ENCODE measurements at places on chromosomes 13 and 19.

DNA sequence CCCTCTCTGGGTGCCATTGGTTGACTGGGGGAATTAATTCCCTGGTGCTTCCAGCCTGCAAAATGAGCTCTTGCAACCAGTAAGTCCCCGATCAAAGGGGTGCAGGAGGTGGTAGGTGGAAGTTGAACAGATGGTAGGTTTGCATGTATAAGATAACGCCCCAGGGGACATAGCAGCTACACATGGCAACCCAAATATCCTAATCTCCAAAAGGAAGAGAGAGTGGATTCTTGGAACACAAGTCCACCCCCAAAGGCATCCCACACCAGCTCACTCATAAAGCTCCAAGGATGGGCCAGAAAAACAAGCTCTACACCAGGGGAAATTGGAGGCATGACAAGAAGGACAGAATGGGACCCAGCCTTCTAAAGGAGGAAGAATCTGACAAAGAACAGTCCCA, 4.8 kb downstream of the CD209 start:
- no peak for DNase-seq

GRCh38 chr19:49997709-49998108, 27.5 kb downstream of the VRK3 start:
- no peak for DNase-seq

DNA sequence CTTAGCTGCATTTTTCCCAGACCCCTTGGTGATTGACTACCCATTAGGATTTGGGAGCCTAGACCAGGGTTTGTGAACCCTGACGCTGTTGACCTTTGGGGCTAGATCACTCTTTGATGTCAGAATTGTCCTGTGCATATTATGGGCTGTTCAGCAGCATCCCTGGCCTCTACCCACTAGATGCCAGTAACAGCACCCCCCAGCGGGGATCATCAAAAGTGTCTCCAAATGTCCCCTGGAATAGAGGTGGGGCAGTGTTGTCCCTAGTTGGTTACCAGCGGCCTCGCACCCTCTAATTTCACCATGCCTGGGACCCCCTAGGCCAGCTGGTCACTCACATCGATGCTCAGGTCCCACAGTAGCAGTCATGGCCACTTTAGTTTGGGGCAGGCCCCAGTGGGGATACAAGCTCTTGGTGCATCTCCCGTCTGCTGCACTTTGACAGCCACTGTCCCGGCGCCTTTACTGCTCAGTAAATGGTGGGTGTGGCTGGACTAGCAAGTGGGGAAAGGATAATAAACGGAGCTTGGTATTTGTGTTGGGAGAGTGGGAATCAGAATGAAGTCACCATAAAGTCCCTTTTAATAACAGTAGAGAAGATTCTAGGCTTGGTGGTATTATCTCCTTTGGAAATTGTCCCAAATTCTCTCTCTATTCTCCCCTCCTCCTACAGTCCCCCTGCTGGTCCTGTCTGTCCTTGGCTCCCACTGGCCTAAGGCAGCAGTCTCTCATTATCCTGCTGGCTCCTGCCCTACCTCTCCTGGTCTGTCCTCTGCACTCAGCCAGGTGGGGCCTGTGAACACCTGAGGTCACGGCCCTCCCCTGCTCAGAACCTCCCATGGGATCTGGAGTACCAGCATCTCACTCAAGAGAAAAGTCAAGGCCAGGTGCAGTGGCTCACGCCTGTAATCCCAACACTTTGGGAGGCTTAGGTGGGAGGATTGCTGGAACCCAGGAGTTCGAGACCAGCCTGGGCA, 80.6 kb downstream of the SIPA1L3 start:
- DNase-seq: no peak

DNA sequence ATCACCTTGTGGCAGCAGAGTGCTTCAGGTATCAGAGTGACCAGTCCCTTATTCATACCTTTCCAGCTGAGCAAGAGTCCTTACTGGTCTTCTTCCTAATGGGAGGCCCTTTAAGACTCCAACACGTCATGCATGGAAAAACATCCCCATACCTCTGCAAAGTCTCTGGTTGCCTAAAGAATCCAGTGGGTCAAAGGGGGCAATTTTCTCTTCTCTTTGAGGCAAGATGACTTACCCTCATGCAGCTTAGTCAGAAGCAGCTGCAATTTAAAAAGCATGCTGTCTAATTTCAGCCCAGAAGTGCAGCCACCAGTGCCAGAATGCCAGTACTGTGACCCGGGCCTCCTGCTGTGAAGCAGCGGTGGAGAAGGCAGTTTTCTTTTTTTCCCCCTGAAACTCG, 18.7 kb downstream of the PPP5C start:
- DNase-seq: no peak

DNA sequence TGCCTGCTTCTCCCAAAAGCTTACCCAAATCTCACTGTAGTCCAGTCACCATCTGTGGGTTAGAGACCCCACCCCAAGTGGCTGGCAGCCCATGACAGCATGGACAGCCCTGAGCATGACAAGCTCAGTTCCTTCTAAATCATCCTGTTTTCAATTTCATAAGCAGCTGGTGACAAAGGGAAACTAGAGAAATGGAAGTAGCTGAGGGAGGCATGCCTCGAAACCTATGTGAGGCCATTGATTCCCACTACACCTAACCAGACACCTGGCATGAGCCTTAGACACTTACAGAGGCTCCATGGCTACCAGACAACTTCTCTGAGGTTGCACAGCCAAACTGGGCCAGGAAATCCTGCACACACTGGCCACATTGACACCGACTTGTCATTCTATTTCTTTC, 56.2 kb downstream of the ABCC4 start:
- no peak for DNase-seq

DNA sequence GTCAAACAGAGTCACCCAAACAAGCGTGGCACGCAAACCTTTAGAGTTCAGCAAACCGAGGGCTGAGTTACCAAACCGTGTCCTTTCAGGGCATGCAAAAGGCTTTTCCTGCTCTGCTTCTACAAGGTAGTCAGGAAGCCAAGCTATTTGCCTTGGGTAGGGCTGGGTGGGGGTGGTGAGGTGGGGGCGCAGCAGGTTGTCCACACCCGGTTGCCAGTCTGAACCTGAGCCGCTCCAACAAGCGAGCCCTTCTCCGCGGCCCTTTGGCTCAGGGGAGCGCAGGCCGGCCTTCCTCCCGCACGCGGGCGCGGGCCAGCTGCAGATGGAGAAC, 347 bp upstream of the CLDN10 start:
- DNase-seq: no peak
